GDM1 (cell line): ENCODE measurements at places on chromosomes 3 and 15.

GRCh38 chr3:187975561-187976364 is 178.2 kb upstream of the LPP start:
- no peak for DNase-seq

- DNase-seq, result no peak
Observed at GRCh38 chr3:89180334-89180733, 72.9 kb downstream of the EPHA3 start.

- no peak for DNase-seq
Observed at GRCh38 chr3:165846056-165846455, 8.8 kb upstream of the BCHE start.

DNA sequence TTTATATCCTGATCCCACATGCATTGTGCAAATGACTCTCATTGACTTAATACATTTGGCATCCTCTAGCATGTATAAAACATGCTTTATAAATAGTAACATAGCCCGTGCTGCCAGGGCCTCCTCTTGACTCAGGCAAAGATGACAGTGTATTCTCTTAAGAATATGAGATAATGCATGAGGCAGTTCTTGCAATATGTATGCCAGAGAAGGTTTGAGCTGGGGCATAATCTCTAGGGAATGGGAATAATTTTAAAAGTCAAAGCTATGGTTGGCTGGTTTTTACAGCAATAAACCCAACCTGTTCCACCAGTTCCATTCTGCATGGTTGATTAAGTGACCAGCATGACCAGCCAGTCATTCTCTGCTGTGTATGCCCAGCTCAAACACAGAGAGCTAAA is 179.0 kb upstream of the PFN2 start:
- DNase-seq, result no peak

- no peak for DNase-seq
Observed at GRCh38 chr3:134353171-134353825, 20.9 kb downstream of the AMOTL2 start.

GRCh38 chr15:66898656-66899386 is 166.6 kb upstream of the SMAD3 start:
- no peak for DNase-seq
